Activated CD4-positive, alpha-beta T cell treated with anti-CD3 and anti-CD28 coated beads, Interleukin-2, amount 50 U/mL, for 16 hours (primary cell): ENCODE measurements at places on chromosomes 1 and 21.

- peak; percentile 48 for DNase-seq
These were observed 41.3 kb upstream of the EIF4G3 start for GRCh38 chr1:21217812-21218596.

DNA sequence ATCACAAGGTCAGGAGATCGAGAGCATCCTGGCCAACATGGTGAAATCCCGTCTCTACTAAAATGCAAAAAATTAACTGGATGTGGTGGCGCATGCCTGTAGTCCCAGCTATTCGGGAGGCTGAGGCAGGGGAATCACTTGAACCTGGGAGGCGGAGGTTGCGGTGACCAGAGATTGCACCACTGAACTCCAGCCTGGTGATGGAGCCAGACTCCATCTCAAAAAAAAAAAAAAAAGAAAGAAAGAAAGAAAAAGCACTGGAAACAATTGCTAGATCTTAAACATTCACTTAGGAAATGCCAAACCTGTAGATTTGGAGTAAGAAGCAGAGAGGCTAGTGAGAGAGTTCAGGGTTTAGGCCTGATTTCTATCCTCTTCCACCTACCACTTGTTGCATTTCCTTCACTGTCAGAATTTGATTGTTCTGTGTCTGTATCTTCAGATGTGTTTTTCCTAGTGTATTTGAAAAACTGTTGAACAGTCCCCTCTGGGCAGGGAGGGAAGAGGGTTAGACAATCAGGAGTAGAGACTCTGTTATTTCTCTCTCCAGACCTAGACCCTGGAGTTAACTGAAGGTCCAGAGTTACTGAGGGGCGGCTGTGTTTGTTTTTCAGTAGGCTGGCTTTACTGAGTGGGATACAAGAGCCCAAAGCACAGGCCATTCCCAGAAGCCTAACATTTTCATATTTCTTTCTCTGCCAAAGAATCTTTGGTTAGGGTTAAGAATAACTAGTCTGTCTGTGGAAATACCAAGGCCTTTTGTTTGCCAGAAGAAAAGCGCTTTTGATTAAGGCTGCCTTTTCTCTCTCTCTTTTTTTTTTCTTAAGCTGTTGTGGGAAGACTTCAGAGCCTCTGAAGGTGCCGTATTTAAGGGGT lies 31.1 kb upstream of the MACF1 start:
- DNase-seq = no peak

DNA sequence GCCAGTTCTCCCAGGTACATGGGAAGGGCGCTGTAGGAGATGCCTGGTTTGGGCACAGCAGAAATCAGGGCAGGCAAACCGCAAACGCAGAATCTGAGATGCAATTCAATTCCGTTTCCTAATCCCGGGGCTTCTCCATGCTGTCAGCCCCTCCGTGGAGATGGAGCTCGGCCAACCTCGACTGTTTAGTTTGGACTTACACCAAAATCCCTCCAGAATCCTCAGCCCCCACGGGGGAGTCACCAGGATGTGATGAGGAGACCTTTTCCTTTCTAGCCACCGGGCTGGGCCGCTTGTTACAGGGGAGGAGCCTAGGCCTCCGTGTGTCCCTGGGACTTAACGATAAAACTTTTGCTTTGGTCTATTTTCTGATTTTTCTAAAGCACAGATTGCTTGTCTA lies 7.9 kb downstream of the SLC2A7 start:
- no peak for DNase-seq

GRCh38 chr1:225442123-225442505 lies 14.3 kb upstream of the LBR start:
- DNase-seq = no peak

- no peak for DNase-seq
These were observed 34.1 kb upstream of the GPR52 start for GRCh38 chr1:174413632-174414031.

GRCh38 chr1:93556291-93556690 lies 108.4 kb downstream of the FNBP1L start:
- no peak for DNase-seq

DNA sequence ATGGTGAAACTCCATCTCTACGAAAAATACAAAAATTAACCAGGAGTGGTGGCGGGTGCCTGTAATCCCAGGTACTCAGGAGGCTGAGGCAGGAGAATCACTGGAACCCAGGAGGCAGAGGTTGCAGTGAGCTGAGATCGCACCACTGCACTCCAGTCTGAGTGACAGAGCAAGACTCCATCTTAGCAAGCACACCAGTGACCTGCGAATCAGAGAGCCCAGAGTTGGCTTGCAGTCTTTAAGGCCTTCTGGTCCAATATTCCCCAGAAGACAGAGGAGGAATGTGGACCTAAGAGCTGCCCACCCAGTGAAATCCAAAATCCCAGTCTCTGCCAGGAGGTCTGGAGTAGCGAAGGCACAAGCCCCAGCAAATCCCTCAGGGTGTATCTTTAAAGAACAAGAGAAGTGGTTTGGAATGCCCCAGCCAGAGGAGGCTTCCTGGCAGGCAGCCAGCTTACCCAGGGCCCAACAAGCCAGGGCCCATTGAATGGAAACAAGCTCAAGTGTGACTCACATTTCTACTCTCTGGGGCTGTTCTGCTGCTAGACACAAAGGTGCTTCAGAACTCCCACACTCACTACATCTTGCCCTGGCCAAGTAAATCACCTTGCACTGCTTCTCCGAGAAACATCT lies 23.9 kb downstream of the GPR161 start:
- DNase-seq = peak; percentile 6

GRCh38 chr1:115826628-115827027 lies 14.3 kb downstream of the NHLH2 start:
- DNase-seq = no peak

DNA sequence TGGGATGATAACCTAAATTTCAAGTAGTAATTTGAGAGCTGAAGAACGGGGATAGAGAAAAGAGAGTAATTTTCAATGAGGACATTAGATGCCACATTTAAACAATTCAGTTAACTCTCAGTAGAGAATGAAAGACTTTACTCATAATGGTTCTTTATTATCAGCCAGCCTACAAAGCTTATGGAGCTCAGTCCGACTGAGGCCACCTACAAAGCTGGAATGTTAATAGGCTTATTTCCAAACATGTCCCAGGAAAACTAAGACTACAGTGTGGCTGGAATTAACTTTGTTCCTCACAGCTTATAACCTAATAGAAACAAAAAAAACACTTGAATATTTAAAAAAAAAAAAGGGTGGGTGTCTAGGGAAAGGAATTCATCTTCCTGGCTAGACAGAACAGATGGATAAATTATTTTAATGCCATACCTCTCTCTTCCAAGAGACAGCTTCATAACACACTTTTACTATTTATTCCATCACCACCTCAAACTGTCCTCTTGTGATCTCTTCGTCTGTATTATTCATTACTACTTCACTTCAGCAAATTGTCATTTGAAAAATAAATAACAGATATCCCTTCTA lies 9.8 kb downstream of the SLC19A2 start:
- no peak for DNase-seq

DNA sequence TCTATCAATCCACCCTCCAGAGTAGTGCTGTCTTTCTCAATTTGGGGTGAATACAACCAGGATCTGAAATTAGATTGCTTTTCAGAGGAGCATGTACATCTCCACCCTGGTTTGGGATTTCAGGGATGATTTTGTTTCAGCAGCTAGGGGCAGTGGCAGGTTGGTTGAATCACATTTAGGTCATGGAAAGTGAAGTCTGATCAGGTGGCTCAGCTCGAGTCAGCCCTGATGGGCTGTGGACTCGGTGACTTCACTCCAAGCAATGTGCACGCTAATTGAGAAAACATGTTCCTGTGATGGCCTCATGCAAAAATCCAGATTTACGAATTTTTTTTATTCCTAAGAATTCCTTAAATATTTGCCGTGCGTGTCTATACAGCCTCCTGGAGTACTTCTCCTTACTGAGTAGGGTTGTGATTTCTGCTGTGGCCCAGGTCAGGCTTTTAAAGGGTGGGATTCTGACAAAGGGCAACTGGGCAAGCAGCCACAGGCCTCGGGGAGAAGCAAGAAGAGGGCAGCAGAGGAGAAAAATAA lies 7.5 kb downstream of the NGF start:
- no peak for DNase-seq

GRCh38 chr1:79530476-79530875 lies 523.9 kb upstream of the ADGRL4 start:
- no peak for DNase-seq

- DNase-seq = no peak
These were observed 6.1 kb downstream of the CCDC18 start for GRCh38 chr1:93186667-93187066.

DNA sequence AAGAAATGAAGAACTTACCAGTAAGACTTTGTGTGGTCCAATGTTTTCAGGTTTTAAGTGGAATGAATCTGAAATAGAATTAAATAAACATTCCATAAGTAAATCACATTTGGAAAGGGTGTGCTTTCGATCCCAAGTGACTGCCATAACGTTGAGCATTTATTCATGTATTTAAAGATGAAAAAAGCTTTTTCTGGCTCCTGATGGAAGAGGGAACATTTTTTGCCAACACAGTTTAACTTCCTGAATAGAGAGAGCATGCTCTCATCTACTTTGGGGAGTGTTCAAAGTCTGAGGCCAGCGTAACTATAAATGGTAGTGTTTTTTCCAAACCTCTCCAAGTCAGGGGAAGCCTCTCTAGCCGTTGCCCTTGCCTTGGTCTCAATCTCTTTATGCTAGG lies 55.8 kb downstream of the GNG12 start:
- DNase-seq = no peak

- no peak for DNase-seq
These were observed 39.1 kb upstream of the ENAH start for GRCh38 chr1:225691861-225692516.

DNA sequence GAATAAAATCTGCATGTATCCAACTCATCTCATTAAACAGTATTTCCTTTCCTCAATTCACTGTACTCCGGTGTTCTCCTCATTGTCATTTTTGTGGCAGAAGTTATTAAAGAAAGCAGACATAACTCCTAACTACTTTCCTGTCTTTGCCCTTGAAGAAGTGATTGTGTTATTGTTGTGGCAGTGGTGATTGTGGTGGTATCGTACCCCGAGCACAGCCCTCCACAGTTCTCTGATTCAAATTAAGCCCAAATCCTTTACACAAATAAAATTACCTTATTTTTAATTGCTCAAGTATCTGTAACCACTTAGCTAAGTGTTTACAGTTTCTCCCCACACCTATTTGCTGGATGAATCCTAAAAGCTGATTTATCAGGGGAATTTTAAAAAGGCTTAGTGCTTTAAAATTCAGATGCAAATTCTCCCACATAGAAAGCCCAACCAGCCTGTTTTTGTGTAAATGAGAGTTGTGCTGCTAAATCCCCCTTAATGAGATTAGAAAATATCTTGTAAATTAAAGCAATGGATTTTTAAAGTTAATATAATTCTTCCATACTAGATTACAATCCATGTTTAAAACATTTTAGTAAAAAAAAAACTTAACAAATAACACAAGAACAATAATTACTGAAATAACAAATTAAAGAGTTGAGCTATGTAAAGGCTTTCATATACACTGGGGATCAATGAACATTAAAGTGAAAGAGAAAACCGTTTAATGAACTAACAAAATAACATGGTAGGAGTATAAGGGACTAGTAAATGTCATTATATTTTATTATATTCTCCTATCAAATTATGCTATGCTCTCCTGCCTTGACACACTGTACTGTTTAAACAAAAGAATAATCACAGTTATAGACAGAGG lies 259.0 kb downstream of the NEGR1 start:
- no peak for DNase-seq

DNA sequence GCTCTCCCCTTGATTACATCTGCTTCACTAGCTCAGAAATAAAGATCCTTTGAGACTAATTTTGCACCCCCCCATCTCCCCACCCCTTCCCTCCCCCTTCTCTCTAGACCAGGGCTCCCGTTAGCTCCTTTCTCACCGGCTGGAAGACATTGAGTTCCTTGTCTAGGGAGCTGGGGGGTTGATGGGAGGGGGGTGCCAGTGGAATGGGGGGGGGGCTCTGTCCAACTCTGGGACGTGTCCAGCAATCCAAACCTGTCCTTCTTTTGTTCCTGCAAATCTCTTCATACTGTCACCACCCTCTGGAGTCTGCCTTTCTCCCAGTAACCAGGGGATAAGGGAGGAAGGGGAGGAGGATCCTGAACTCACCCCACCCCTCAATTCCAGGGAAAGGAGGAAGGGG lies 61.9 kb downstream of the RHBG start:
- no peak for DNase-seq

DNA sequence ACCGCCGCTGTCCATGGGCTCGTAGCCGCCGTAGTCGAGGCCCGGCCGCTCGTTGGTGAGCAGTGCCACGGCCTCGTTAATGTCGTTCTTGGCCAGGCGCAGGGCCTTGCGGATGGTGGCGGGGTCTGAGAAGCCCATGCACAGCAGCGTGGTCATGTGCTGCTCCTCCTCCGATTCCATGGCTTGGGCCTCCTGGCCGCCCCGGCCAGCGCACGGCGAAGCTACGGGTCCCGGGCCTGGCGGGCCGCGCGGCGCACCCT lies 300 bp downstream of the USP24 start:
- no peak for DNase-seq

DNA sequence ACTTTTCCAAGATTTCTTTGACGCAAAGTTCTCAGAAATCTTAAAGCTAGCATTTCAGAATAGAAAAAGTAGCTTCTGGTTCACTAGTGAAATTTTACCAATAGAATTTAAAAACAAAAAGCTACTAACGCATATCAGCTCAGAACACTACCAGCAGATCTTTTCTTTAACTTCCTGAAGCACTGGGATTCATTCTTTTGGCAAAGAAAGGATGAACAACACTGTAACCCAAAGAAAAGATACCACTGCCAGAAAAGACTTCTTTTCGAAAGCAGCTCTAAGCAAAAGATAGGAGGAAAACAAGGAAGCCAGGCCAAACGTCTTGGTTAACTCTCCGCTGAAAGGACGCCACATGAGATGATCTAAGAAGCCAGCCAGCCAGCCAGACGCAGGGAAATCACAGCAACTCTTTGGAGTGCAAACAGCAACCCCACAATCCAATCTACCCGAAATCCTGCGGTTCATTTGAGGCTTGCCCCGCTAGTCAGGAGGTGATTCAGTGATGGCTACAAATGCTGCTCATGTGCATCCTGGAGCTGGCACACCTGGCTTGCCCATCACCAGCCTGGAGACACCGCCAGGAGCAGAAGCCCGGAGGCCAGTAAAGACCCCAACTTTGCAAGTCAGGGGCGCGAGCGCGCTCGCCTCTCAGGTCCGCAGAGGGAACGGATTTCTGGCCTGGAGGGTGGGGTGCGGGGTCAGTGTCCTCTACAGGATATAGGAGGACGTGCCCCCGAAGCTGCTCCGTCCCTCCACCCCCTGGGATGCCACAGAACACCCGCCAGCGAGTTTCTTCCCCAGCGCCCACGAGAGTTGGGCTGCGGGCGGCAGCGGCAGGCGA lies 812 bp downstream of the NBPF1 start:
- DNase-seq = no peak

DNA sequence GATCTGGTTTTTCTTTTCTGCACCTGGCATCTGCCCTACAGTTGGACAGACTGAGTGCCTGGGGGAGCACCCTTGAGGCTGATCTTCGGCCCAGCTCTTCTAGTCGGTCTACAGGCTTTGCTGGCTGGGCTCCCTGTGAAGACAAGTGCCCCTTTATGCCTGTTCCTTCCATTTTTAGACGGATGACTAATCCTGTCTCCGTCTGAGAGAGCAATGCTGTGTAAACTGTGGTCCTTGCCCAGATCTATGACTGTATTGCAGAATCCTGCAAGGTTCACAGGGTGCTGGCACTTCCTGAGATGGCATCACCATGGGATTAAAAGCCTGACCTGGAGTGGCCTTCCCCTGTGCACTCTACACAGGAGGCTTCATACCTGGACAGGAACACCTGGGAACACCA lies 47.6 kb upstream of the SAMD13 start:
- DNase-seq = no peak

- DNase-seq = no peak
These were observed 41.0 kb upstream of the BACH1 start for GRCh38 chr21:29257701-29258100.
